ENCODE measurements at places on chromosomes 11 and 22. TPM values are rescaled to one million over a fixed set of nuclear protein-coding genes. Genes with fewer than 3 reads are reported as not detected.

The MB gene
- total RNA-seq: 84.5 TPM

The POU2AF3 gene
- total RNA-seq: 0.52 TPM

The ZNF215 gene
- total RNA-seq: 1.6 TPM

The RHOD gene
- total RNA-seq: 7.8 TPM

The PAMR1 gene
- 37.1 TPM for total RNA-seq

The APOBEC3H gene
- total RNA-seq: not detected

The C11orf52 gene
- 0.52 TPM for total RNA-seq

The FLRT1 gene
- total RNA-seq: 0.52 TPM

The ELFN2 gene
- under 0.01 TPM for total RNA-seq

The SLC22A25 gene
- not detected for total RNA-seq

The LGALS12 gene
- 9.9 TPM for total RNA-seq

The GAL3ST3 gene
- under 0.01 TPM for total RNA-seq

The PATE4 gene
- total RNA-seq: not detected

The LAMTOR1 gene
- total RNA-seq: 42.3 TPM

The OR4C15 gene
- total RNA-seq: not detected

The CHEK1 gene
- 9.4 TPM for total RNA-seq

The GALNT18 gene
- 9.4 TPM for total RNA-seq

The GGT1 gene
- total RNA-seq: 0.52 TPM

The ARHGAP20 gene
- 8.9 TPM for total RNA-seq

The OR8D4 gene
- under 0.01 TPM for total RNA-seq

The TNNT3 gene
- 4,042 TPM for total RNA-seq

The OVOL1 gene
- total RNA-seq: not detected

The SLC25A1 gene
- 17.2 TPM for total RNA-seq

The HYLS1 gene
- 5.2 TPM for total RNA-seq

The CCS gene
- total RNA-seq: 27.7 TPM

The IFITM10 gene
- total RNA-seq: not detected

The CDON gene
- total RNA-seq: 28.7 TPM

The ZNF408 gene
- 5.7 TPM for total RNA-seq

The CALCA gene
- total RNA-seq: not detected

The CNIH2 gene
- not detected for total RNA-seq

The RASSF10 gene
- 0.52 TPM for total RNA-seq

The GPR83 gene
- total RNA-seq: not detected

The PGA3 gene
- 0.52 TPM for total RNA-seq

The OR52I2 gene
- total RNA-seq: not detected

The SHANK2 gene
- 2.6 TPM for total RNA-seq

The DNAJB7 gene
- not detected for total RNA-seq

The CSKMT gene
- total RNA-seq: 4.7 TPM

The ATXN10 gene
- total RNA-seq: 310 TPM

The CDC45 gene
- total RNA-seq: 3.1 TPM

The FAM180B gene
- 2.1 TPM for total RNA-seq

The ABCG4 gene
- total RNA-seq: under 0.01 TPM

The ANO5 gene
- 24.0 TPM for total RNA-seq

The SLC22A24 gene
- not detected for total RNA-seq

The SLC29A2 gene
- 4.2 TPM for total RNA-seq

The PRODH gene
- total RNA-seq: 3.7 TPM

The BEST1 gene
- 2.1 TPM for total RNA-seq

The CLTCL1 gene
- 33.4 TPM for total RNA-seq

The NRIP3 gene
- total RNA-seq: 1.0 TPM

The DSCAML1 gene
- 0.52 TPM for total RNA-seq

The DNHD1 gene
- 4.7 TPM for total RNA-seq

The SF3B2 gene
- total RNA-seq: 62.1 TPM

The SDF2L1 gene
- total RNA-seq: 4.2 TPM

The SLC22A12 gene
- not detected for total RNA-seq

The OR4C5 gene
- not detected for total RNA-seq

The SLC25A18 gene
- total RNA-seq: not detected
